Esophagus muscularis mucosa (tissue), 4 donors: ENCODE measurements at places on chromosomes 7 and 10. TPM values are rescaled to one million over a fixed set of nuclear protein-coding genes. Genes with fewer than 3 reads are reported as not detected.

GRCh38 chr7:108263425-108263824 lies 133.3 kb upstream of the LAMB4 start:
- H3K27me3 ChIP-seq = no peaks in the 10 kb centered on the region
- no peak overlapping the region for H3K4me3 ChIP-seq
- no peak for DNase-seq
- H3K27ac ChIP-seq = no peak overlapping the region
- H3K4me1 ChIP-seq = no peaks in the 10 kb centered on the region

DNA sequence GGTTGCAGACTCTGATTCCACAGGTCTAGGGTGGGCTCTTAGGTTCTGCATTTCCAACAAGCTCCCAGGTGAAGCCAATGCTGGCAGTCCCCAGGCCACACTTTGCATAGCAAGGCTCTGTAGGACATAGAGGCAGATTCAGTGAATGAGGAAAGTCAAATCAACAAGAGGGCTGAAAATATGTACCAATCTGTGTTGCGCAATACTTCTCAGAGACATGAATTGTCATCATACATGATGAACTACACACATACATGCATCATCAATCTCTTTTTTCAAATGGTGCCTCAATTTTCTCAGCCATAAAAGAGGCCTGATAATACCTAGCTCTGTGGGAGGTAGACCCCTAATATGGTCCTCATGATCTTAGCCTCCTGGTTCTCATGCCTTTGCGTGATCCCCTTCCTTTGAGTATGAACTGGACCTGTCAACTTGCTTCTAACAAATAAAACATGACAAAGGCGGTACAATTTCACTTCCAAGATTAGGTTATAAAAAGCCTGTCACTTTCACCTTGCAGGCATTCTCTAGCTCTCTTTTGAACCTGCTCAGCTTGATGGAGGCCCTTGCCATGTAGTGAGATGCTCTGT lies 49.0 kb downstream of the PIK3CG start:
- no peak for DNase-seq
- no peak overlapping the region for H3K4me3 ChIP-seq
- H3K27ac ChIP-seq = no peak overlapping the region
- no peaks in the 10 kb centered on the region for H3K27me3 ChIP-seq
- no peaks in the 10 kb centered on the region for H3K36me3 ChIP-seq
- no peaks in the 10 kb centered on the region for H3K4me1 ChIP-seq

- H3K27ac ChIP-seq = no peak overlapping the region
- no peak overlapping the region for H3K4me3 ChIP-seq
- no peak for DNase-seq
- no peaks in the 10 kb centered on the region for H3K36me3 ChIP-seq
- no peaks in the 10 kb centered on the region for H3K4me1 ChIP-seq
- no peaks in the 10 kb centered on the region for H3K27me3 ChIP-seq
Measured at GRCh38 chr7:10824154-10824553, 149.5 kb upstream of the PHF14 start.

- H3K4me3 ChIP-seq = no peak overlapping the region
- H3K36me3 ChIP-seq = no peaks in the 10 kb centered on the region
- H3K27me3 ChIP-seq = no peaks in the 10 kb centered on the region
- no peak for DNase-seq
- no peak overlapping the region for H3K27ac ChIP-seq
Measured at GRCh38 chr7:64433590-64433989, 119.8 kb downstream of the ZNF736 start.

Gene PNLIPRP3
- not detected for total RNA-seq

Gene POLR2J2
- 0.45 TPM for total RNA-seq
